Activated CD4-positive, alpha-beta T cell treated with anti-CD3 and anti-CD28 coated beads, Interleukin-2, amount 10 ng/mL, durations not matched to agents 7 days and 5 days (primary cell): ENCODE measurements at places on chromosomes 11 and 22. TPM values are rescaled to one million over a fixed set of nuclear protein-coding genes. Genes with fewer than 3 reads are reported as not detected.

Gene TYR
- not detected for total RNA-seq

Gene SLC2A11
- 7.8 TPM for total RNA-seq

DNA sequence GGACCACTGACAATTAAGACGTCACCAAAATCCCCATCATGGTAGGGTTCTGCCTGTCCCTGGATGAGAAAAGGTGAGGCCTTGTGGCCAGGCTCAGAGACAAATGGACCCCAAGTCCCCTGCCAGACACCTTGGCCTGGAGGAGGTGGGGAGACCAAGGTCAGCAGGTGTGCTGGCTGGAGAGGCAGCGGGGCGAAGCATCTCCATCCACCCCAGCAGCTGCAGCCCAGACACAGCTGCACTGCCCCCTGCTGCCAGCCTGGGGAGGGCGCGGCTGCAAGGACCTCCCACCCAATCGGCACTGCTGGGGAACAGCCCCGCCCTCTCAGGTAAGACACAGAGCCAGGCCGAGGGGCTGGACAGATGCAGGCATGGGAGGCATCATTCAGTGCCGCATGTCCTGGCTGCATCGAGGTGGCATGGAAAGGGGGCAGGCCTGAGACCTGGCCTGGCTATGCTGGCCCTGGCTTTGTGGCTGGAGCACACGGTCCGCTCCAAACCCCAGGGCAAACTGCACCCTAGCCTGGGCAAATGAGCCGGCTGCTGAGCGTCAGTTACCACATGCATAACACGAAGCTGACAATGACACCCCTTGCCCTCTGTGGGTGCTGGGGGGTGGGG is 12.2 kb upstream of the MFNG start:
- DNase-seq, result peak; percentile 73

DNA sequence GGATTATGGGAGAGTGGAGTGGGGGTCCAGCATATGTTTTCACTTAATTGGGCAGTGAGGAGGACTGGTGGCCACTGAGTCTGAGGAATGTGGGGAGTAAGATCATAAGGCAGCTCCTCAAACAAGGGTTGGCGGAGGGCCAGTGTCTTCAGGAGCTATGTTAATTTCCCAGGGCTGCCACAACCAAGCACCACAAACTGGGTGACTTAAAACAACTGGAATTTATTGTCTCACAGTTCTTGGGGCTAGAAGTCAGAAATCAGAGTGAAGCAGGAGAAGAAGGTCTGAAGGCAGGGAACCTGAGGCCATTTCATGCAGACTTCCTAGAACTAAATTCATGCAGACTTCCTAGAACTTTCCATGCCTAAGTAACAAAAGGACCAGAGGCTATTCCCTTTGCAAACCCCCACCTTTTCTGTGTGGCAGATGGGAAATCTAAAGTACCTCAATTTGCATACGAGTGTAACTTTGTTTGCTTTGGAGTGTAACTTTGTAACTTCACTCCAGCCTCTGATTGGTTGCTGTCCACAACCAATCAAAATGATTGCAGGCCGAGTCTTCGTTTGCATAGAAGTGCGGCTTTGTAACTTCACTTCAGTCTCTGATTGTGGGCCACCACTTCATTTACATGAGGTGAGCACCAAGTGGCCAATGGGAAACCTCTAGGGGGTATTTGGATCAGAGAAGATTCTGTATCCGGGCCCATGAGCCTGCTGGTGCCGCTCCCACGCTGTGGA is 50.5 kb upstream of the ZBED5 start:
- no peak for DNase-seq

Gene MRGPRE
- not detected for total RNA-seq

Gene CDKN1C
- 0.29 TPM for total RNA-seq
